ENCODE measurements at places on chromosomes 7 and 10.

DNA sequence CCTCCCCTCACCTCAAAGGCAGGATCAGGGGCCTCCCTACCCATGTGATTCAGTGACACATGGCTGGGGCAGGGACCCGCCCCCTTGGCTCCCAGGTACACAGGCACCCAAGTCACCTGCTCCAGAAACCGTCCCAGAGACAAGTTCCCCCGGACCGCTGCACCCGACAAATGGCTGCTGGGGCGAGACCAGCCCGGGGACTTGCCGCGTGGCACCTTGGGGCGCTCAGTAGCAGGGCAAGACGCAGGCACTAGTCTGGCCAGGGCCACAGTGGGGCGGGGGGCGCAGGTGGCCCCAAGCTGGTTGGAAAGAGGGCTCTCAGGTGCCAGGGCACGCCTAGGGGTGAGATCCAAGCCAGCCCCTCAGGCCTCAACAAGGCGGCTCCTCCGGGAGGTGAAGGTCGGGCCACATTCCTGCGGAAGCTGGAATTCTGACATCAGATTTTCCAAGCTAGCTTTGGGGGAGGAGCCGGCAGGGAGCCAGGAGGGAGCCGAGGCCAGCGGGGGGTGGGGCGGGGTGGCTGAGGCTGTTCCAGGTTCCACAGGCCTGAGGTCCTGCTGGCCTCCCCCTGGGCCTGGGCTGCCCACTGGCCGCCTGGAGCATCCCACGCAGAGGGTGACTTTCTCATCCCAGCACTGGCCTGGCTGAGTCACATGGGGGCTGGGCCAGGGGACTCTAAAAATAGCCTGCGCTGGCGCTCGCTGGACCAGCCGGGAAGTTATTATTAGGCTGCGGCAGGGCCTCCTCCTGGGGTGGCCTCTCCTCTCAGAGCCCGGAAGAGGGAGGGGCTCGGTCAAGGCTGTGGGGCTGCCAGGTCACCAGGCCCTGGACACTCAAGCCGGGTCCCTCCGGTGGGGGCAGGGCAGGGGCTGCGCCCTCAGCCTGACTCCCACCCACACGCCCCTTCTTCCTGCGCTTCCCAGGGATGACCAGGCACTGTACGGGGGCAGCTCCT, 20.5 kb upstream of the INPP5A start:
- no peak for DNase-seq

- no peak for DNase-seq
Observed at GRCh38 chr7:22377703-22378102, 20.7 kb upstream of the RAPGEF5 start.

- DNase-seq = no peak
Observed at GRCh38 chr10:103762916-103763315, 92.5 kb downstream of the SH3PXD2A start.

DNA sequence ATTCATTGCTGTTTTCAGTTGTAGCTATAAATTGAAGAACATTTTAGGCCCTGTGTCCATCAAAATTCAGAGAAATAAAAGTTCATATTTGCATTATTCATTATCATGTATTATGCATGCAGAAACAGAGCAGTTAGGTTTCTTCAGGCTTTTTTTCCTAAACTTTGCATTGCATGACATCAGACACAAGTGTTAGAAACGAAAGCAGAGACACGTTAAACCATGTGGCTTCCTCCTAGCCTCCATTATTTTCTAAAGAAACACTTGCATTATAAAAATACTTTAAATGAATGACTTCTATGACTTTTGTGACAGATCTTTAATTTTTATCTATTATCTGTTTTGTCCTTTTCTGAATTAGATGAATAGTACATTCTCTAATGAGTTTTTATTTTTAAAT, 8.8 kb upstream of the EBLN1 start:
- no peak for DNase-seq

- no peak for DNase-seq
Observed at GRCh38 chr10:43396061-43396927, 12.7 kb downstream of the HNRNPF start.

DNA sequence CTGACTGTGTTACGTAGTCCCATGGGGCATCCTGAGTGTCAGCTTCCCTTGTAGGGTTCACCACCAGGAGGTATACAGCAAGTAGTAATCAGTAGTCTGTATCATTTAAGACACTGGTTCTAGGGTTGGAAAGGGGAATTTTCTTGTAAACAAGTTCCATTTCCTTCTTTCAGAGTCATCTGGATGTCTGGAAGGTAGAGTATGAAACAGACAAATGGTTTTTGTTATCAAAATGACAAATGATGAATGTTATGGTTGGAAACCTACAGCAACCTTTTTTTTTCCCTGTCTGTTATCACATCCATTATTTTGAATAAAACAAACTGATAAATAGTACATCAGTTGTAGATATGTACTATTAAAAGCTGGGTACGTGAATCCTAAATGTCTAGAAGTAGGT, 19.1 kb downstream of the SEMA3A start:
- no peak for DNase-seq

- no peak for DNase-seq
Observed at GRCh38 chr7:37448011-37448635, 541 bp downstream of the ELMO1 start.

DNA sequence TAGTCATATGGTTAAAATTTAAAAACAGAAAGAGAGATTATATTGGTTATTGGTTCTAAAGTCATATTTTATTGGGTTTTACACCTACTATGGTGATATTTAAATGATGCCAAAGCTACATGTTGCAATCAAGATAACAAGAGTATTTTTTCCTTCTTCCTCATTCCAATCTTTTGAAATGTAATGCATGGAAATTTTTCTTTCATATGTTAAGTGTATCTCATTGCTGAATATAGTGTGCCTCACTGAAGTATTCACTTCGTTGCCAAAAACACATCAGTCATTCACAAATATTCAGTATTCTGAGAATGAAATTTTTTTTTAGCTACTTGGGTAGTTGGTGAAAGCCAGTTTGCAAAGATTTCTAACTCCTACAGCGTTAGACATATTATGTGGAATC, 19.5 kb downstream of the HDAC9 start:
- DNase-seq = no peak

GRCh38 chr10:132647424-132647823, 109.8 kb downstream of the INPP5A start:
- no peak for DNase-seq

DNA sequence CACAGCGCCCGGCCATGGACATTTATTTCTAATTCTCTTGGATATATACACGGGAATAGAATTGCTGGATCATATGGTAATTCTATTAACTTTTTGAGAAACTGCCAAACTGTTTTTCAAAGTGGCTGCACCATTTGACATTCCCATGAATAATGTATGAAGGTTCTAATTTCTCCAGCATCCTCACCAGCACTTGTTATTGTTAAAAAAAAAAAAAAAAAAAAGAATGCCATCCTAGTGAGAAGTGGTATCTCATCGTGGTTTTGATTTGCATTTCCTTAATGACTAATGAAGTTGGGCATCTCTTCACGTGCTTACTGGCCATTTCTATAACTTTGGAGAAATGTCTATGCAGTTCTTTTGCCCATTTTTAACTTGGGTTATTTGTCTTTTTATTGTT, 13.5 kb downstream of the CNNM2 start:
- no peak for DNase-seq

Data from NCI-H1930 (cell line).